ENCODE measurements at places on chromosomes 1 and 21.

GRCh38 chr21:32413697-32414578 lies 1.4 kb downstream of the EVA1C start:
- DNase-seq, result no peak

GRCh38 chr1:20670936-20671335 lies 9.8 kb upstream of the DDOST start:
- no peak for DNase-seq

GRCh38 chr1:19710825-19711611 lies 46.3 kb downstream of the HTR6 start:
- no peak for DNase-seq

GRCh38 chr1:200731654-200732332 lies 6.9 kb upstream of the CAMSAP2 start:
- DNase-seq, result no peak

DNA sequence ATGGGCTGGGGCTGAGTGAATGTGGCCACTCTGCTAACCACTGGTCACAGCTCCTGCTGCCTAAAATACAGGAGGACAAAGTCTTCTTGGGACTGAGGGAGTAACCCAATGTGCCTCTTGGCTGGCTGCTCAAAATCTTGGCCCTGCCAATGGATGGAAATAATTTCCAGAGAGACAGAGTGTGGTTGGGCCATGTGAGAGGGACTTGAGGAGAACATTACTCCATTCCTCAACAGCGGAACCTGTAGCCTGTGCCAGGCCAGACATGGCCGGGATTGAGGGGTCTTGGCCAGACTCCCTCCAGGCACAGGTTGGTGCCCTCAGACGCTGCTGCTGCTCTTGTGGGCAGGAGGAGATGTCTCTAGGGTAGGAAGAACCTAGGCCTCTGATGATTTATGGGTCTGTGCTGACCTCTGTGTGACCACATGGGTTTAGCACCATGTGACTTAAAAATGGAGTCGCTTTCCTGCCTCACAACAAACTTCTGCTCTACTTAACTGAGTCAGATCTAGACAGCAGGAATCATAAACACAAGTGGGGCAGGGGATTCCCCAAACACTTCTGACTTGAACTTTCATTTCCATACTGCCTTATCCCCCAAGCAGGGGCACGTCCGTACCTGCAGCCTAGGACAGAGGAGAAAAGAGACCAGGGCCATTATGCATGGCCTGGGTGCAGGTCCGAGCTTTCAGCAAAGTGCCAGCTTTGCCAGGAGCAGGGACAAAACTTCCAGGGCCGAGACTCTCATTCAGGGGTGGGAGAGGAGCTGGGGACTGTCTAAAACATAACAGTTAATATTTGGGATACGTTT lies 79.2 kb downstream of the CD34 start:
- DNase-seq, result no peak

- no peak for DNase-seq
Measured at GRCh38 chr1:234655328-234656069, 45.5 kb upstream of the IRF2BP2 start.

GRCh38 chr1:68770817-68771216 lies 273.9 kb upstream of the DEPDC1 start:
- DNase-seq, result no peak

GRCh38 chr1:19425646-19426239 lies 59.6 kb downstream of the CAPZB start:
- no peak for DNase-seq

GRCh38 chr1:202164271-202165037 lies 4.1 kb upstream of the PTPN7 start:
- DNase-seq, result no peak

DNA sequence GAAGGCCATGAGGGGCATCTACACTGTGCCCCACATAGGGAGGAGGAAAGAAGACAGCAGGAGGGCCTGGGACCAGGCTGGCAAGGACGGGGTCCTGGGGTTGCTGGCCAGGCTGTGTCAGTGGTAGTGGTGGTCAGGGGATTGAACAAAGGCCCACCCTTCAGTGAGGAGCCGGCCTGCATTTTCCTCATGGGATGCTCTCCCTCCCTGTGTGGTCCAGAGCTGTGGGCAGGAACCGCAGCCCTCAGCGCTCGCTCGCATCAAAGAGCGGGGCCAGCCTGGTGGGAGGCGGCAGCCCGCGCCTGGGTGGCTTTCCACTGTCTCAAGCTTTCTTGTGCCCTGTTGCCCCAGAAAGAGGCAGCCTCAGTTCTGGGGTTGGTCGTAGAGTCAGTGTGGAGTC lies 24.8 kb downstream of the LHX4 start:
- no peak for DNase-seq

GRCh38 chr1:100931716-100932115 lies 35.8 kb downstream of the SLC30A7 start:
- no peak for DNase-seq

DNA sequence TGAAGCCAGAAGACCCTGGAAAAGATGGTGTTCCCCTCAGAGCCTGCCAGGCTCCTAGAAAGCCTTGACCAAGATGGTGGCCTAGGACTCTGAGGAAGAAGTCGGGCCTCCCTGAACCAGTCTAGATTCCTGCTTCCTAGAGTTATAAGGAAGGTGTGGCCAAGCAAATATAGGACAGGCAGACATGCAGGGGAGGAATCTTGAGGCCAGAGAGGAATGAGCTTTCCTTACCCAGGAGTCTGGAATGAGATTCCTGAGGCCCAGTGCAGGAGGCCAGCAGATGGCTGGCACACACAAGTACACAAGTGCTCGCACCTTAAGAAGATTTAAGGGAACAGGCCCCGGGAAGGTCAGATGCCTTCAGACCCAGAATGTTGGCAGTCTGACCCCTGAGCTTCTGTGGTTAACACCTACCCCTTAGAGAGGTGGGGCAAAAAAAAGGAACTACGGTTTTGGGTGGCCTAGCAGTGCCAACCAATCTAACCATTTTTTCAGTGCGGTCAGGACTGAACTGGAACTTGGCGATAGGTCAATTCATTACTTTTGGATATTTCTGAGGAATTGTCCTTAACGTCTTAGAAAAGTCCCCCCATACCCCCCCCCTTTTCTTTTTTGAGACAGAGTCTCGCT lies 73.3 kb downstream of the MDM4 start:
- no peak for DNase-seq

GRCh38 chr1:194598098-194598497 lies 1411.7 kb upstream of the B3GALT2 start:
- DNase-seq, result no peak

DNA sequence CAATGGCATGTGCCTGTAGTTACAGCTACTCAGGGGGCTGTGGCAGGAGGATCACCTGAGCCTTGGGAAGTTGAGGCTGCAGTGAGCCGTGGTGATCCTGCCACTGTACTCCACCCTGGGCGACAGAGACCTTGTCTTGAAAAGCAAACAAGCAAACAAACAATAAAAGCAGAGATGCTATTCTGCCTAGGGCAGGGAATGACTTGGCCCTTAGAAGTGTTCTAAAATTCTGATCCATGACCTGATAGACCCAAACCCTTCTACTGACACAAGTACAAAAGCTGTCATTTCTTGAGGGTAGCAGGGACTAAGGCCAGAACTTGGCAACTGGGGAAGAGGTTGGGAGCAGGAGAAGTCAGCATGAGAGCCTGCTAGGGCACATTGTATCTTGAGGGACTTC lies 15.6 kb upstream of the NCF2 start:
- DNase-seq, result no peak

DNA sequence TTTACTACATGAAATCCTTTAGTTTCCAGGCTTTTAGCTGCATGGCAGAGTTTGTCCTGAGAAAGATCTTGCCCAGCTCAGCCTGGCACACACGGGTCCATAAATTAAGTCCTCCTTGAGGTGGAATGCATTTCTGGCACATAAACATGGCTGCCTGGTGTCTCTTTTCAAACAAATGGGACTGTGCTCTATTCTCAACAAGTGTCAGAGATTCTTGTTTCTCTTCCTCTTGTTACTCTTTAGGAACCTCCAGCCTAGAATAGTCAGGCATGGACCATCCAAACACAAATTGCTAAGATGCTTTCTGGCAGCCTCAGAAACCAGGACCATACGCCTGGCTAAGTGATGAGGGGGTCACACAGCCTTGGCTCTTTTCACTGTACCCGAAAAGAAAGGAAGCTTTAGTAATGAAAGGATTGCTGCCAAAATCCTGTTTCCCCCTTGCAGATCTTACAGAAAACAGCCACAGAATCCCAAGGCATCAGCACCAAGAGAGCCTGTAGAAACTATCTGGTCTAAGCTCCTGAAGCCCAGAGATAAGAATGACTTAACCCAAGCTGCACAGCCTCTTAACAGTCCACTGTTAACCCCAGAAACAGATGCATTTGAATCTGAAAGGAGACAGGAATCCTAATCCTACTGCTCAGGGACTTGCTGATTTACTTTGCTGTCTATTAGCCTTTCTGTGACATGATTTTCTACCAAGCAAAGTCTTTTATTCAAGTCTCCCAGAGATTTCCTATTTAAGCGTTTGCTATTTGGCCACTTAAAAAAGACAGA lies 31.9 kb upstream of the NRDC start:
- DNase-seq, result no peak

GRCh38 chr1:210755991-210756659 lies 377.8 kb downstream of the KCNH1 start:
- no peak for DNase-seq

DNA sequence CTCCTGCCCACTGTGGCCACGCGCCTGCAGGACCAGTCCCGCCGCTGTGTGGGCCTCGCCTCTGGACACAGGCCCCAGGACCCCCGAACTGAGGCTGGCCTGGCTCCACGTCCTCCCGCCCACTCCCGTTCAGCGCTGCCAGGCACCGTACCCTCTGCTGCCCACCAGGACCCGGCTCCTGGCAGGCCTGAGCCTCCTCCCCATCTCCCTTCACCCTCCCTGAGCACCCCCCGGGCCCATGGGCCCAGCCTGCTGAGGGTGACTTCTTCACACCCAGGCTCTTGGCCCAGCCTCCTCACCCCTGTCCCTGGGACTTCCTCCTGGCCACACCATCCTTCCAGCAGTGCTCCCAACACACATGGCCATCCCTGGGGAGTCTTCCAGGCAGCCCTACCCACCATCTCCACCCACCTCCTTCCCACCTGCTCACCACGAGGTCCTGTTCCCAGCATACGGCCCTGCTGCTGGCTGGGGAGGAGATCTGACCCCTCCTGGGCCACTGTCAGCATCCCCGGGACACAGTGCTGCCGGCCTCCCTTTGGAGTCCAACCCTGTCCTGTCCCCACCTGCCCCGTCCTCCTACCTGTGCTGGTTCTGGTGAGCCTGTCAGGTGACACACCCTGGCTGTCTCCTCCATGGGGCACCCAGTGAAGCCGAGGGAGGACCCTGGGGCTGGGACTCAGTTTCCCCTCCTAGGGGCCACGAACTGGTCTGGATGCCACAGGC lies 53.7 kb downstream of the SLX9 start:
- DNase-seq, result no peak

- no peak for DNase-seq
Measured at GRCh38 chr1:7680207-7680954, 90.7 kb upstream of the VAMP3 start.

- DNase-seq, result no peak
Measured at GRCh38 chr1:172460887-172461315, 17.0 kb upstream of the PIGC start.

GRCh38 chr1:56557746-56558145 lies 21.6 kb downstream of the PLPP3 start:
- no peak for DNase-seq

GRCh38 chr1:201463071-201463552 lies 5.9 kb downstream of the PHLDA3 start:
- DNase-seq, result no peak

GRCh38 chr1:153567621-153568366 lies 2.1 kb upstream of the S100A2 start:
- DNase-seq, result no peak

- no peak for DNase-seq
Measured at GRCh38 chr21:22885079-22885478, 1886.9 kb downstream of the NCAM2 start.

GRCh38 chr1:51192213-51192843 lies 43.7 kb upstream of the RNF11 start:
- peak; percentile 29 for DNase-seq

DNA sequence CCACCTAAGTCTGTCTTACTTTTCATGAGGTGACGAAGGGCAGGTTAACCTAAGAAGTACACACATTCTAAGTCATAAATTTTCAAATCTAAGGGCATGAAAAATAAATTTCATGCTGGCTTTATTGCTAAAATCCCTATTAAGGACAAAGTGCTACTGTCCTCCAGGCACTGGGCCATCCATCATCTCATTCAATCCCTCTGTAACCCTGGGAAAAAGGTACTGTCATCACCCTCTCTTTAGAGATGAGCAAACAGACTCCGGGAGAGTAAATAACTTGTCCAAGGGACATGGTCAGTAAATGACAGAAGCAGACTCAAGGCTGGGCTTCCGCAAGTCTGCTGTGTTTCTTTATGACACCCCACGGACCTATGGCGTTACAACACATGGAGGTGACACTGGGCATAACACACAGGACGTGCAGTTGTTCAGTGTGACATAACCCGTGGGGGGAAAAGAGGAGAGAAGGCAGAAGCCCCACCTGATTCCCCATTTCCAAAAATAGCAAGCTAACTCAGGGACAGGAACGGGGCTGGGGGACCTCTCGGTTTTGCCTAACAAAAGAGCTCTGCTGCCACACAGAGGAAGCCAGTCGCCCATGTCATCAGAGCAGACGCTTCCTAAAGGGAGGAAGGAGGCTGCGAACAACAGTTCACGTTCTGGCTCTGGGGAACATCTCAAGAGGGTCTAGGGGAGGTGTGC lies 12.5 kb upstream of the SRM start:
- no peak for DNase-seq

DNA sequence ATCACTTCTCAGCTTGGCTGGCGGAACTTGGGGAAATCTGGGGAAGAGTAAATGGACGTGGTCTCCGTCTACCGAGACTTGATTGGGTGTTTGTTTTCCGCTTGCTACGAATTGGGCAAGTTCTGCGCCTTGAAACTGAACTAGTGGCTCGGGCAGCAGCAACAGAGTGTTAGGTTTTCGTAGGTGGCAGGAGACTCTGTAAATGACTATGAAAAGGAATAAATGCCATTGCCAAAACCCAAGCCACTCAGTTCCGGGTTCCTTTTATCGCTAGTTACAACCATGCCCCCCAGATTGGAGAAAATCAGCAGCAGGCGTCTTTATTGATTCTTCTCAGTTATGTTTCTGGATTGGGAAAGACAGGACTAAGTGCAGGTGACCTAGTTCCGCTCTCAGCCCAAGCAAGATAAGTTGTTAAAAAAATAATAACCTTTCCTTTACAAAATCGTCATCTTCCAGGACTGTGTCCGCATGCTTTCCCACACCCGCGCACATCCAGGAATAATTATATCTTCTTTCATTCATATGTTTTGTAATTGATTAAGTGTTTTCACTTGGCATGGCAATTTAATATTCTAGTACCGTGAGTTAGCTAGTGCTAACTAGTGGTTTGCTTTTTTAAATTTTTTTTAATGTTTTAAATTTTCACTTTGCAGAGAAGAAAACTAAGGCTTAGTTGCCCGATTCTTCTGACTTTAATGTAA lies 3.4 kb downstream of the LHX9 start:
- no peak for DNase-seq

- DNase-seq, result no peak
Measured at GRCh38 chr1:42793824-42794223, 9.0 kb downstream of the TMEM269 start.

All from stimulated activated CD4-positive, alpha-beta T cell treated with anti-CD3 and anti-CD28 coated beads, Interleukin-1b, Interleukin-23, amount 100 ng/mL, for 1 hour (primary cell).